ENCODE measurements at places on chromosomes 16 and 17.

GRCh38 chr16:180681-181564, 664 bp downstream of the HBQ1 start:
- peak; percentile 37 for DNase-seq

GRCh38 chr16:3189869-3190268, 1.9 kb downstream of the OR1F1 start:
- no peak for DNase-seq

DNA sequence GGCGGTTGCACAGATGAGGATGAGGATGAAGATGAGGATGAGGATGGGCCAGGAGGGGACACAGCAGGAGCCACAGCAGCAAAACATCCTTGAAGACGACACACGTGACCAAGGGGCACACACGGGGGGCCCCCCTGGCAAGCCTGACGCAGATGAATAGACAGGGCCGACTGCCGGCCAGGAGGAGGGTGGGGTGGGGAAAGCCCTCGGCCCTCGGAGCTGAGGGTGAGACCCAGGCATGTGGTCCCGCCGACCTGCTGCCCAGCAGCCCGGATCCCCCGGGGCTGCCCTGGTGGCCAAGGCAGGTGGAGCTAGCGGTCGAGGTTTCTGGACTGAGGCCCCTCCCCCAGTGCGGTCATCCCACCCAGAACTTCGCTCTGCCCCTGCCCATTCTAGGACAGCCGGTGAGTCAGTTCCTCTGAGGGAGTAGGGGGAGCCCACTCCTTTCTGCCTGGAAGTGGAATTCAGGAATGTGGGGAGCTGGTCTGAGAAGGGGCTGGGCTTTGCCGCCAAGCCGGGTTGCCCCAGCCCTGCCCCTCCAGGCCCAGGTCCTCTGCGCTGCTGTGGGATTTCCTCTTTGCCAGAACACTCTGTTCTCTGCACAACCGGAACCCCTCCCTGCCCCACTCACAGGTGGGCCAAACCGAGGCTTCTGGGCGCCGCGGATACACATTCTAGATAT, 9.9 kb downstream of the CYGB start:
- no peak for DNase-seq

GRCh38 chr16:69131839-69132423, 457 bp downstream of the CHTF8 start:
- DNase-seq: peak; percentile 82

DNA sequence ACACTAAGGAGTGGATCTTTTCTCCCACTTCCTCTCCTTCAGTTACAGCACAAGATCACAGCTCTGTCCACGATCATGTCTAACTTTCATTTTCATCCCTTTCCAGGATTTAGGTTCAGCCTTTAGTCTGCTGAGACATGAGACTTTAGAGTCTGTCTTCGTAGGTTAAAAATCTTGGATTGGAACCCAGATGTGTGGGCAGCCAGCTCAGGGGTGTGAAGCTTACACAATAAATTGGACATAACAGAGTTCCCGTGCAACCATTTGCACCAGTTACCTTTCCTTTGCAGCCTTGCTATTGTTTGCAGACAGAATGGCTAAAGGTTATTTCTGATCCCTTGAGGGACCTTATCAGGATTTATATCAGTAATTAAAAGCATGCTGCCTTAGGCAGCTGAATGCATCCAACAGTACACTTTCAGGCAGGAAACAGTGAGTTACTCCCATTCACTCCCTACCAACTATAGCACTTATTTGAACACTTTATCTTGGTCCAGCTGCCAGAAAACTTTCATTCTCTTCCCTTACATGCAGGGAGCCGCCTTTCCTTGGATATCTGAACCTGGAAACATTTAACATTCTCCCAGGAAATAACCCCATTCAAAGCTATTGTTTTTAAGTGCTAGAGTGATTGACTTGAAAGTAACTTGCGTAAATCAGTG, 87.3 kb downstream of the TMEM100 start:
- DNase-seq: no peak

GRCh38 chr17:62093188-62094155, 28.4 kb upstream of the MED13 start:
- no peak for DNase-seq

DNA sequence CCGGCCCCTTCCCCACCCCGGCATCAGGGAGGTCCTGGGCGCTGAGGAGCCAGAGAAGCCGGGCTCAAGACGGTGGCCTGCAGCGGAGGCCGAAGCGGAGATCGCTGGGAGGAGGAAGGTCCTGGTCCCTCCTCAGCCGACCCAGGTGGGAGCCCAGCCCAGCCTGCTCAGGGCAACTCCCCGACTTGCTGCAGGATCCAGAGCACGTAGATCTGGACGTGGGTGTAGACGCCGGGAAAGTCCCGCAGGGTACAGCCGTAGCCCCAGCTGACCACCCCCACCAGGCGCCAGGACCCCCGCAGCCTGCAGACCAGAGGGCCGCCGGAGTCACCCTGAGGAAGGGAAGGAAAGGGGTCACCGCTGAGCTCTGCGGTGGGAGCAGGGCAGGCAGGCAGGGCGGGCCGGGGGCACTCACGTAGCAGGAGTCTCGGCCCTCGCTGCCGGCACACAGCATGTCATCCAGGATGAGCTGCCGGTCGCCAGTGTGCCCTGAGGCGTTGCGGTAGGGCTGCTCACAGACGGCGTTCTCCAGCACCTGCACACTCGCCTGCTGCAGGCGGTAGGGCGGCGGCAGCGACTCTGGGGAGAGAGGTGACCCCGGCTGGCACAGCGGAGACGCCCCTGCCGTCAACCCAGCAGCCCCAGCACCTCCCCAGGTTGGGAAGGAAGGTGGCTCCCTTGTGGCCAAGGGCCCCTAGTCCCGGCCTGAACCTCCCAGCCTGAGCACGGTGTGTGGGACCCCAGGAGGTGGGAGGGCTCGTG, 5.4 kb downstream of the TPSD1 start:
- DNase-seq: no peak

- DNase-seq: no peak
Observed at GRCh38 chr16:52697971-52698370, 151.0 kb upstream of the TOX3 start.

GRCh38 chr17:29825604-29826003, 104.4 kb downstream of the SSH2 start:
- no peak for DNase-seq

- no peak for DNase-seq
Observed at GRCh38 chr16:23557779-23558702, 514 bp downstream of the UBFD1 start.

- no peak for DNase-seq
Observed at GRCh38 chr16:3035289-3035971, 1.3 kb downstream of the BICDL2 start.

DNA sequence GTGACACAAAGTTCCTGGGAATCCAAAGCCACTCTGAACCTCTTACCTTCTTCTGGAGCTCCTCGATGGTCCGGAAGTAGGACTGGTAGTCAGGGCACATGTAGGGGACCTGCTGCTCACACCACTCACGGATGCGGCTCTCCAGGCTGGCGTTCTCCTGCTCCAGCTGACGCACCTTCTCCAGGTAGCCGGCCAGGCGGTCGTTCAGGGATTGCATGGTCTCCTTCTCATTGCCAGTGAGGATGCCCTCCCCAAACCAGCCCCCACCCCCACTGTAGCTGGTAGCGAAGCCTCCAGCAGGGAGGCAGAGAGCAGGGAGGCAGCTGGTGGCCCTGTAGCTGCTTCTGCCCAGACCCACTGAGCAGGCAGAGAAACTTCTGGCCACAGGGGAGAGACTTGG, 370 bp downstream of the KRT35 start:
- no peak for DNase-seq

GRCh38 chr16:1070084-1070863, 2.3 kb upstream of the SSTR5 start:
- DNase-seq: no peak
